Activated CD8-positive, alpha-beta memory T cell treated with anti-CD3 and anti-CD28 coated beads for 1 hour (primary cell): ENCODE measurements at places on chromosomes 3 and 15.

DNA sequence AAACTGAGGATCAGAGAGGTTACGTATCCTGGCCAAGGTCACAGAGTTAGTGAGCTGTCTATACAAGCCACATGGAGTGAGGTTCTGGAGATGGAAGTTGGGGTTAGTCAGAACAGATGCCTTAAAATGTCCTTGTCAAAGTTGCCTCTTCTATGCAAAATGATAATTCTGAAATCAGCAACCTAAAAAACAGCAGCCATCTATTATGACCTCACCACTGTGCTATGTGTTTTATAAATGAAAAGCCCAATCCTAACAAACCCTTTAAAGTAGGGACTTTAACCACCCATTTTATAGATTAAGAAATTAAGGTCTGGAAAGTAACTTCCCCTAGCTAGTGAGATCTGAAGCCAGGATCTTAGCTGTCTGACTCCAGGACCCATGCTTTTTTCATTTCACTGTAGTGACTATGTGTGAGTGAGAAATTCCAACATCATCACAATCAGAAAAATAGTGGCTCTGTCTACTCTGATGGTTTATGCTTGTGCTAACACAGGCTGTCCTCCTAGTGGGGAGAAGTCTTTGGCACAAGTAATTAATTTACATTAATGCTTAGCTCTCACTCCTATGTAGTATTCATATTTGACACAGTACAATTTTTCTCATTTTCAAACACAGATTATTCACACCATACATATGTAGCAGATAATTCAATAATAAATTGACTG lies 143.6 kb downstream of the ANO10 start:
- no peak for DNase-seq

- no peak for DNase-seq
Measured at GRCh38 chr15:60255390-60255789, 142.4 kb downstream of the ANXA2 start.

DNA sequence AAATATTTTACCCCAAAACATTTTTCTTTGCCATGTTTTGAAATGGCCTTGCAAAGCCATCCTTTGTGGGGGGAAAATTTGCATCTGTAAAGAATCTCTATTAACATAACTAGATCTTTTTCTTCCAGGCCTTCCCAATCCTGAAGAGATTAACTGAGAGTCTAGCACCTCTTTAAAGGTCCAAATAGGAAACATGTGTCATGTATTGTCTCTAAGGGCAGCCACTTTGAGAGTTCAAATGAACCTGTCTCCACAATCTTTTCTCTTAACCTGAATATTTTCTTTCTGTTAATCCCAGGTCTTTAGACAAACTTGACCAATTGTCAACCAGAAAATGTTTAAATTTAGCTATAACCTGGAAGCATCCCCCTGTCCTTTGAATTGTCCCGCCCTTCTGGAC lies 236.6 kb upstream of the PROK2 start:
- DNase-seq, result no peak

DNA sequence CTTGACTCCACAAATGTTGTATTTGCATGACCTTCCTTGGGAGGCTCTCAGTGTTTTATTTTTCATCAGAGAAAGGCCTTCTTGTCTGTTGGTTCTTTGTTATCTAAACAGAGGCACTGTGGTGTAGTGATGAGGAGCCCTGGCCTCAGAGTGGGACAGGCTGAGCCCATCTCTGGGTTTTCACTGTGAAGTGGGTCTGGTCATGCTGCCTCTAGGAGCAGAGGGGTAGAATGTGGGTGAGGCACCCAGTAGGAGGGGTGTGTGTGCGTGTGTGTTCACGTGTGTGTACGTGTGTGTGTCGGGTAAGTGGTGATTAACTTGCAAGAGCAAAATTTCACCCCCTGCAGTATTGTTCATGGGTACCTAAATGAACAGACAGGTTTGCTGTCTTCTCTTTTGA lies 14.4 kb downstream of the KLF13 start:
- no peak for DNase-seq

- no peak for DNase-seq
Measured at GRCh38 chr15:99071091-99071680, 33.7 kb upstream of the SYNM start.

- no peak for DNase-seq
Measured at GRCh38 chr3:160811237-160811548, 55.2 kb downstream of the PPM1L start.

- no peak for DNase-seq
Measured at GRCh38 chr3:4898454-4899313, 80.6 kb upstream of the BHLHE40 start.
